Esophagus muscularis mucosa (tissue), 4 donors: ENCODE measurements at places on chromosomes 5 and 9. TPM values are rescaled to one million over a fixed set of nuclear protein-coding genes. Genes with fewer than 3 reads are reported as not detected.
A peak's percentile ranks its signal among the peaks of the same experiment; 100 is the strongest.

DNA sequence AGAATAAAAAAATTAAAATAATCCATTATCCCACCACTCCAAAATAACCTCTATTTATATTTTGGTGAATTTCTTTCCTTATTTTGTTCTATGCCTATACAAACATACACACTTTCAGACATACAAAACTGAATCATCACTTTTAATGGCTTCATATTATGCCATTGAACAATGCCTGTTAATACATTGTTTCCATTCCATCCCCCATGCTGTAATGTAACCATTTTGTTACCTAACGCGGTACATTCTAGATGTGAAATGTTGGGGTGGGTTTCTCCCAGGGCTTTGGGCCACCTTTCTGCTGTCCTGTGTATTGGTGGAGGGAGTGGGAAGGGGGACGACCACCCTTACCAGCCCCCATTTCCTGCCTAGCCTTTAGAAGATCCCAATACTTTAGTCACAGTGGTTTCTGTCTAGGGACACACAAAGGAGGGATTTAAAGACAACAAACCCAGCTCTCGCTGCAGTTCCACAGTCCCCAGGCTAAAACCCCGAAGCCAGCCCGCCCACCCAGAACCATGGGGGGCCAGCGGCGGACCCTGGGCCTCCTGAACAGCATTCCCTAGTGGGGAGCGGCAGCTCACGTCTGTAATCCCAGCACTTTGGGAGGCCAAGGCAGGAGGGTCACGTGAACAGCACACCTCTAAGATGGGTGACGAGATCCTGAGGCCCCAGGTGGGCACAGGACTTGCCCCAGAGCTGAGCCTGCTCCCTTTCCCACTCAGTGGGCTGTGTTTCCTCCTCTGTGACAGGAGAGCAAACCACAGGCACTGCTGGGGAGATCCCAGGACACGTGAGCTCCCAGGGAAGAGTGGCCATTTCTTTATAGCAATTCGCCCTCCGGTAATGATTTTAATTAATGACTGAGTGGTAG lies 56.9 kb upstream of the STXBP1 start:
- H3K4me1 ChIP-seq: peaks cover 91% of the 10 kb centered on the region
- no peaks in the 10 kb centered on the region for H3K27me3 ChIP-seq
- no peak overlapping the region for H3K4me3 ChIP-seq
- no peak for DNase-seq

- H3K36me3 ChIP-seq: no peaks in the 10 kb centered on the region
- no peaks in the 10 kb centered on the region for H3K4me1 ChIP-seq
- DNase-seq: no peak
- no peaks in the 10 kb centered on the region for H3K27me3 ChIP-seq
These were observed 42.1 kb upstream of the RARS1 start for GRCh38 chr5:168443950-168444700.

DNA sequence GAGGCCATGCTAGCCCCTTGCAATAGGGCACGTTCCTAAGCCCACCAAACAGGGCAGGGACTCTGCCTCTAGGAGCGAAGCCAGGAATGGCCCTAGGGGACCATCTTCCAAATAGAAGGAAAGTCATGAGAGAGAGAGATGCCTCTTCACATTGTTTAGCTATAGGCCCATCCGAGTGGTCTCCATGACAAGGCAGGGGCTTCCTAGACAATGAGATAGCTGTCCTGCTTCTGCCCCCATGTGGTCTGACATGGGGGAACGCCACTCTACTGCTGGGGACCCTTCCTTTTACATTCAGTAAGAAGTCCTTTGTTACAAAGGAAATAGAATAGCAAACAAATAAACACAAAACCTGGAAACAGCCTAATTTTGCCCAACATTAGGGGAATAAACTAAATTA lies 17.9 kb upstream of the KIF4B start:
- no peaks in the 10 kb centered on the region for H3K4me1 ChIP-seq
- H3K36me3 ChIP-seq: no peaks in the 10 kb centered on the region
- H3K27ac ChIP-seq: no peak overlapping the region
- DNase-seq: no peak

CTSV gene
- not detected for total RNA-seq

CCNG1 gene
- 179 TPM for total RNA-seq

DNA sequence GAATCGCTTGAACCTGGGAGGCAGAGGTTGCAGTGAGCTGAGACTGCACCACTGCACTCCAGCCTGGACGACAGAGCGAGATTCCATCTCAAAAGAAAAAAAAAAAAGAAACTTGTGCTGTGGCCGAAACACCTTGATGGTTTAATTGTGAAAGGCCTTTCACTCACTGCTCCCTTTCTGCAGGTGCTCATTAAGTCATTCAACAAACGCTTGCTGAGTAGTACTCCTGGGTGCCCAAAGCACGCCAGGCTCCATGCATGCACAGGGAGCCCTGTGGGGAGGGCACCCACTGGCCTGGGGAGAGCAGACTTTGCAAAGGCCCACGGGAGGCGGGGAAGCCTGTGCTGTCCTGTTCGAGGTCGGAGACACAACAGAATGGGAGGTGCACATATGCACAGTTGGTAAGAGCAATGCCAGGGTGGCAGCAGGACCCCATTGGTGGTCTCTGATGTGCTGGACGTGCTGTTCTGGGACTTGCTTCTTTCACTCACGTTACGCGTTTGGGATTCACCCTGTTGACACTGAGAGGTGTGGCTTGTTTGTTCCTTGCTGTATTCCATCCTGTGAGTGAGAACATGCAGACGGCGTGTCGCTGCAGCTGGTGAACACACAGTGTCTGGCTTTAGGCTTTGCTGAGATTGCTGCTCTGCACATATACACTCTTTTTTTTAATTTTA lies 3.0 kb upstream of the ENTPD2 start:
- H3K27ac ChIP-seq: no peak overlapping the region
- no peak for DNase-seq
- H3K27me3 ChIP-seq: peaks cover 7% of the 10 kb centered on the region
- H3K36me3 ChIP-seq: no peaks in the 10 kb centered on the region
- H3K4me3 ChIP-seq: no peak overlapping the region

MELK gene
- not detected for total RNA-seq

DNA sequence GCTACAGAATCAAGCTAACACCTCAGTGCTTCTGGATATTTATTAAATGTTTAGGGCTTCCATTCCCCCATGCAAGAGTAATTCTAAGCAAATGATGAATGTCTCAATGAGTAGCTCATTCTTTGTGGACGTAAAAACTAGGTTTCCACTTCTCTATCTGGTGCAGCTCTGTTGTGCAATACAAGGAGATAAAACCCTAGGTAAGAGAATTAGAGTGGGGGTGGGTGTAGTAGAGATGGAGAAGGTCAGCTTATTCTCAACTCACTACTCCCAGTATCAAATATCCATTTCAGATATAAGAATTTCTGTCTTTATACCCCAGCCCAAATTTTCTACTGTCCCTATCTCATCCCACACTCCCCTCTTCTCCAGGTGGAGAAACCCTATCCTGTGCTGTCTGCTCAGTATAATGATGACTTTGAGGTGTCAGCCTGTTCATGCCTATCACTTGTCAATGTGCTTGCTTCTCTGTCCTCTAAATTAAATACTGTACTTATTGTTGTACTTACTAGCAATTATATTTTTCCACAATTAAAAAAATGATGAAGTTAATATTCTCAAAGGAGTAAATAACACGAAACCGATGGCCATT lies 4.3 kb upstream of the FYB1 start:
- H3K4me1 ChIP-seq: no peaks in the 10 kb centered on the region
- H3K27ac ChIP-seq: no peak overlapping the region
- H3K4me3 ChIP-seq: no peak overlapping the region
- DNase-seq: no peak
- no peaks in the 10 kb centered on the region for H3K27me3 ChIP-seq

- H3K4me3 ChIP-seq: no peak overlapping the region
- H3K36me3 ChIP-seq: no peaks in the 10 kb centered on the region
- H3K4me1 ChIP-seq: no peaks in the 10 kb centered on the region
- H3K27ac ChIP-seq: no peak overlapping the region
These were observed 296.9 kb downstream of the ADAMTS6 start for GRCh38 chr5:65184780-65185179.

SPATA31E1 gene
- total RNA-seq: not detected

GRCh38 chr5:180689071-180689694 lies 39.8 kb upstream of the FLT4 start:
- H3K27me3 ChIP-seq: no peaks in the 10 kb centered on the region
- no peaks in the 10 kb centered on the region for H3K4me1 ChIP-seq
- H3K36me3 ChIP-seq: no peaks in the 10 kb centered on the region
- H3K27ac ChIP-seq: no peak overlapping the region
- H3K4me3 ChIP-seq: no peak overlapping the region

DNA sequence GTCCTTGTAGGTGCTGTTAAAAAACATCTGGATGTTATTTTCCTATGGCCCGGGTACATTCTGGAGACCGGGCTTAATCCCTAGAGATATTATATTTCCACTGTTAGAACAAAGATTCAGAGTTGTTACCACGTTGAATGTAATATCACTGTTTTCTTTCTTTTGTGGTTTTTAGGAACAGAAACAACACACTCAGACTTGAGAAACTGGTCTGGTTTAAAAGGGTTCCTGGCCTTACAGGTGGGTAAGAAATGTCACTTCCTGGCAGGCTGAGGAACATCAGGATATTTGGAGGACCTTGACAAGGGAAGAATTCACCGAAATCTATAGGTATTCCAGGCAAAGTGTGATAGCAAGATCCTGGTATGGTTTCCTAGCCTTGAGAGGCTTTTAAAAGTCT lies 10.3 kb upstream of the ANXA2R start:
- DNase-seq: peak; percentile 5
- no peaks in the 10 kb centered on the region for H3K36me3 ChIP-seq
- no peaks in the 10 kb centered on the region for H3K27me3 ChIP-seq

- no peak for DNase-seq
- no peak overlapping the region for H3K4me3 ChIP-seq
- H3K27me3 ChIP-seq: no peaks in the 10 kb centered on the region
- H3K4me1 ChIP-seq: peaks cover 37% of the 10 kb centered on the region
- H3K36me3 ChIP-seq: no peaks in the 10 kb centered on the region
These were observed 58.3 kb upstream of the MOCS2 start for GRCh38 chr5:53167836-53168235.

ZNF454 gene
- total RNA-seq: 3.7 TPM

DNA sequence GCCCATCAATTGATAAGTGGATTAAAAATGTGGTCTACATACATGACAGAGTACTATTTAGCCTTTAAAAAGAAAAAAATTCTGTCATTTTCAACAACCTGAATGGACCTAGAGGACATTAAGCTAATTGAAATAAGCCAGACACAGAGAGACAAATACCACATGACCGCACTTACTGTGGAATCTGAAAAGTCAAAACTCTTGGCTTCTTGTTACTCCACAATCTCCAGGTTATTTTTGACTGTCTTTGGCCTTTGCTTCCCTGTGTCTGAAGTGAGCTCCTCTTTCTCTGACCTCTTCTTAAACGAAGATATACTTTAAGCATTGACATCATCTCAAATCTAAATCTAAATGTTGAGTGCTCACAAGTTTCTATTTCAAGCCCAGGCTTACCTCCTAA lies 265.5 kb upstream of the ADRA1B start:
- no peaks in the 10 kb centered on the region for H3K4me1 ChIP-seq
- H3K27ac ChIP-seq: no peak overlapping the region
- no peaks in the 10 kb centered on the region for H3K36me3 ChIP-seq
- peak; percentile 24 for DNase-seq
- no peak overlapping the region for H3K4me3 ChIP-seq

- no peaks in the 10 kb centered on the region for H3K4me1 ChIP-seq
- no peak for DNase-seq
- no peak overlapping the region for H3K4me3 ChIP-seq
These were observed 186.9 kb downstream of the AUH start for GRCh38 chr9:91174772-91175171.

- no peak overlapping the region for H3K27ac ChIP-seq
- H3K4me1 ChIP-seq: no peaks in the 10 kb centered on the region
- H3K36me3 ChIP-seq: peaks cover 36% of the 10 kb centered on the region
- H3K27me3 ChIP-seq: no peaks in the 10 kb centered on the region
These were observed 29.6 kb downstream of the ERAP2 start for GRCh38 chr5:96905864-96906263.

OSMR gene
- 48.6 TPM for total RNA-seq

GRCh38 chr9:136306211-136307208 lies 2.6 kb upstream of the CCDC187 start:
- H3K4me1 ChIP-seq: no peaks in the 10 kb centered on the region
- no peak overlapping the region for H3K27ac ChIP-seq
- H3K36me3 ChIP-seq: no peaks in the 10 kb centered on the region
- H3K4me3 ChIP-seq: no peak overlapping the region
- H3K27me3 ChIP-seq: peaks cover 3% of the 10 kb centered on the region
- no peak for DNase-seq

- no peaks in the 10 kb centered on the region for H3K27me3 ChIP-seq
- peaks cover 60% of the 10 kb centered on the region for H3K36me3 ChIP-seq
- peak overlapping the region; percentile 48 for H3K4me3 ChIP-seq
- H3K4me1 ChIP-seq: peaks cover 16% of the 10 kb centered on the region
These were observed 6.1 kb downstream of the NSMF start for GRCh38 chr9:137452761-137453642.

ABO gene
- 0.83 TPM for total RNA-seq

- H3K36me3 ChIP-seq: no peaks in the 10 kb centered on the region
- no peak overlapping the region for H3K4me3 ChIP-seq
- DNase-seq: no peak
These were observed 42.2 kb downstream of the PTTG1 start for GRCh38 chr5:160463740-160464465.

GRCh38 chr5:173488144-173488543 lies 128.3 kb downstream of the BOD1 start:
- no peak overlapping the region for H3K4me3 ChIP-seq
- no peak overlapping the region for H3K27ac ChIP-seq
- H3K4me1 ChIP-seq: peaks cover 20% of the 10 kb centered on the region
- no peak for DNase-seq
- no peaks in the 10 kb centered on the region for H3K27me3 ChIP-seq
- no peaks in the 10 kb centered on the region for H3K36me3 ChIP-seq

DNA sequence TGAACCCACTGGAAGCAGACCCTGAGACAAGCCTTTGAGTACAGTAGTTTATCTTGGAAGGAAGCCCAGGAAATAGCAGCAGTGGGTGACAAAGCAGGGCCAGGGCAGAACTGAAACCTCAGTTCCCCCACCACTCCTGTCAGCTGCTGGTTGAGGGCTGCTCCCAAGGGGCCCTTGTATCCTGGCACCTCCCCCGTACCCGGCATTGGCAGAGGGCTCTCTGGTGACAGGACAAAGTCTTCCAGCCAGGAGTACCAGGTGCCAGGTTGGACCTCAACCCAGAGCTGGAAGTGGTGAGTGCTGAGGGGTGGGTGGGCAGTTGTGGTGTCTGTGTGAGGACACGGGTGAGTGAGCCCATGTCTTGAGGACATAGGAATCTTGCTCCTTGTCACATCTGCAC lies 123.3 kb downstream of the PHF2 start:
- H3K27ac ChIP-seq: no peak overlapping the region
- H3K4me1 ChIP-seq: no peaks in the 10 kb centered on the region
- H3K36me3 ChIP-seq: no peaks in the 10 kb centered on the region
- no peak overlapping the region for H3K4me3 ChIP-seq
- DNase-seq: no peak
- no peaks in the 10 kb centered on the region for H3K27me3 ChIP-seq
